Activated T-cell treated with anti-CD3 and anti-CD28 coated beads, Interleukin-2, amount 50 U/mL, for 4 hours (primary cell): ENCODE measurements at places on chromosomes 13 and 19.

- no peak for DNase-seq
These were observed 128.3 kb upstream of the FRY start for GRCh38 chr13:31903111-31903815.

DNA sequence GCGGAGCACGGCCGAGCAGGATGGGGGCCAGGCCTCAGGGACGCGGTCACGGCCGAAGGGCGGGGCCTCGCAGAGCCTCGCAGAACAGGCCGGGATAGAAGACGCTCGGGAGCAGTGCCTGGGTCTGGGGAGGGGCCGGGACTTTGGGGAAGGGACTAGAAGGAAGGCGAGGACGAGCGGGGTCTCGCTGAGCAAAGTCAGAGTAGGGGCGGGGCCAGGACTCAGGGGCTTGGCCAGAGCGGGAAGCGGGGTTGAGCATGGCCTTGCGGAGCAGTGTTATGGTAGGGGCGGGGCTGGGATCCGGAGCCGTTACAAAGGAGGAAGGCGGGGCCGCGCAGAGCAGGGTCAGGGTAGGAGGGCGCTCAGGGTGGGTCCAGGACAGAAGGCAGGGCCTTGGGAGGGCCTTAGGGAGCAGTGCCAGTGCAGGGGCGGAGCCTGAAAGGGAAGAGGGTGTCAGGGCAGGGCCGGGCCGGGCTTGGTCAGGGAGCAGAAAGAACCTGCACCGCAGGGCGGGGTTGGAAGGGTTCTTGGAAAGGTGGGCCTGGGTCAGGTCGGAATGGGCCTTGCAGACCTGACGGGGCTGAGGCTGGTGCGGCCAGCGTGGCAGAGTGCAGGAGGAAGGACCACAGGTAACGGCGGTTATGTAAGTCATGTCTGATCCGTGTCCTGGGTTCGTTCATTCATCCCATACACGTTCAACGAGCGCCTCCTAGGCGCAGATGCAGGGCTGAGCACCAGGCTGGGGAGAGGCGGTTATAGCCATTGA lies 533 bp upstream of the ATP8B3 start:
- DNase-seq: peak; percentile 67

GRCh38 chr13:84433024-84433423 lies 550.8 kb upstream of the SLITRK1 start:
- no peak for DNase-seq

GRCh38 chr13:80199585-80200292 lies 141.2 kb downstream of the SPRY2 start:
- DNase-seq: no peak

DNA sequence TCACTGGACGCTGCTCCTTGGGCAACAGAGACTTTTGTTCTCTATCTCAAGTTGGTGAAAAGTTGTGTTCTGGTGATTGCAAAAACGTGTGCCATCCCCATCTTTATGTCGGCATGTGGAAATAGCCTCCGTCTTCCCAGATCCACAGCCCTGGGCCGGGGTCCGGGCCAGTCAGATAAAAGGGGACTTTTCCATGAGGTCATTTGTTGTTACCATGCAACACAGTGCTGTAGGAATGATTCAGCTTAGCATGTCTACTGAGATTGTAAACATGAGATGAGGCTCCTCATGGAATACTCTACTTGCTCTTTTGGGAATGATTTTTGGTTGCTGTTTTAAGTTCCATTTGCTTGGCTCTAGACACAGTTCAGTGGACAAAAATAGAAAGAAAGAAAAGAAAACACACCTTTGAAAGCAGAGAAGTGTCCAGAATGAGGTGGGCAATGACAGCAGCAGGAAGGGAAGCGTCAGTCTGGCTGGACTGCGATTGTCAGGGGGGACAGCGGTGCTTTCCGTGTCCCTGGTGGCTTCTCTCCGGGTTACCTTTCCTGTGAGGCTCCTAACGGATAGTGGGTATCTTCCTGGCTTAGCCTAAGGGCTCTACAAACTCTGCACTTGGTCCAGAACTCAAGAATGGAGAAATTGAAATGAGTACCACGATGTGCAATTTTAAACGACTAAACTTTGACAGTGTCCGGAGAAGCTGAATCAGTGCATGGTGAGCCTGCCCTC lies 91.6 kb downstream of the TEX29 start:
- DNase-seq: no peak
